ENCODE measurements at places on chromosomes 3 and 15. TPM values are rescaled to one million over a fixed set of nuclear protein-coding genes. Genes with fewer than 3 reads are reported as not detected.

The TMEM40 gene
- not detected for total RNA-seq

The MYZAP gene
- total RNA-seq: 3.1 TPM

The CYP1A2 gene
- total RNA-seq: not detected

The CHDH gene
- 0.06 TPM for total RNA-seq

The CPB1 gene
- not detected for total RNA-seq

The PIERCE2 gene
- 0.29 TPM for total RNA-seq

The DCP1A gene
- 18.4 TPM for total RNA-seq

The CLDN16 gene
- total RNA-seq: 2.5 TPM

The STARD9 gene
- 18.2 TPM for total RNA-seq

The ANKUB1 gene
- total RNA-seq: not detected

The NRG4 gene
- total RNA-seq: not detected

The SCG5 gene
- 3.7 TPM for total RNA-seq

The THUMPD3 gene
- total RNA-seq: 16.6 TPM

The FSTL1 gene
- total RNA-seq: 489 TPM

The USP13 gene
- total RNA-seq: 23.3 TPM

The FGD5 gene
- total RNA-seq: 72.1 TPM

The MUC20 gene
- 0.10 TPM for total RNA-seq

The SERPINI2 gene
- not detected for total RNA-seq

The CISH gene
- total RNA-seq: 2.5 TPM

The SHF gene
- 2.8 TPM for total RNA-seq

The CLDN18 gene
- not detected for total RNA-seq

The KNG1 gene
- total RNA-seq: not detected

The GRAMD1C gene
- 14.4 TPM for total RNA-seq

The COL6A6 gene
- total RNA-seq: not detected

The COL8A1 gene
- 187 TPM for total RNA-seq

The LEKR1 gene
- 0.34 TPM for total RNA-seq

The CAMKV gene
- total RNA-seq: not detected

The SERPINI1 gene
- 1.5 TPM for total RNA-seq

The CYP11A1 gene
- not detected for total RNA-seq

The TERC gene
- total RNA-seq: 69.2 TPM

The THBS1 gene
- total RNA-seq: 2,289 TPM

The CD86 gene
- total RNA-seq: not detected

The ACAD11 gene
- total RNA-seq: 13.2 TPM

The CFAP100 gene
- total RNA-seq: not detected

The TIPARP gene
- 44.7 TPM for total RNA-seq

The CPLX3 gene
- not detected for total RNA-seq

All from glomerular endothelial cell (primary cell).